H9 (cell line): ENCODE measurements at places on chromosomes 16 and 17. TPM values are rescaled to one million over a fixed set of nuclear protein-coding genes. Genes with fewer than 3 reads are reported as not detected.

PLA2G10 gene
- total RNA-seq, result 1.0 and 2.2 TPM in 2 replicates

SLC6A4 gene
- 0.02 and 0.44 TPM in 2 replicates for total RNA-seq

KCNJ18 gene
- total RNA-seq, result not detected in 2 replicates

CES5A gene
- total RNA-seq, result not detected in 2 replicates

ITGAE gene
- 23.5 and 24.2 TPM in 2 replicates for total RNA-seq

EFNB3 gene
- total RNA-seq, result 11.3 and 11.4 TPM in 2 replicates

RAI1 gene
- 1.5 and 1.9 TPM in 2 replicates for total RNA-seq

NCBP3 gene
- total RNA-seq, result 43.0 and 45.7 TPM in 2 replicates

TNFSF13 gene
- total RNA-seq, result 0.94 and 1.4 TPM in 2 replicates

DNA sequence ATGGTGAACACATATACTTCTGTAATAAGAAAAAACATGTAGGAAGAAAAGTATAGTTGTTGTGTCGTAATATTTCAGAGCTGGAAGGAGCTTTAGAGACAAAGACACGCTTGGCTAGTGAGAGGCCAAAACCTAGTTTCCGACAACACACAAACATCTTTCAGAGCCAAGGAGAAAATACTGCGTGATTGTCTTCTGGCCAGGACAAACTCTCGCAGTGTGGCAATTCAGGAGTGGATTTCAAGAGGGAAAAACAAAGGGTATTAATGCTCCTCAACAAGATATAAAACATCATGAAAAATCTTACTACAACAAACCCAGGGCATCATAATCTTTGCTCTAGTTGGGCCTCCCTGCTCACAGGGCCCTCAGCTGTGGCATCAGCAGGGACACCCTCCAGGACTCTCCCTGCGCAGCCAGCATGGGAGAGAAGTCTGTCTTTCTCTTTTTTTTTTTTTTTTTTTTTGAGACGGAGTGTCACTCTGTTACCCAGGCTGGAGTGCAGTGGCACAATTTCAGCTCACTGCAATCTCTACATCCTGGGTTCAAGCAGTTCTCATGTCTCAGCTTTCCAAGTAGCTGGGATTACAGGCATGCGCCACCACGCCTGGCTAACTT lies 66.4 kb downstream of the CYB5B start:
- no peak for DNase-seq

GRCh38 chr16:25596194-25596593 lies 95.6 kb upstream of the HS3ST4 start:
- DNase-seq, result no peak

- no peak for DNase-seq
Measured at GRCh38 chr17:12773153-12773552, 16.1 kb upstream of the ARHGAP44 start.

- no peak for DNase-seq
Measured at GRCh38 chr16:77077256-77077922, 113.6 kb upstream of the MON1B start.

DNA sequence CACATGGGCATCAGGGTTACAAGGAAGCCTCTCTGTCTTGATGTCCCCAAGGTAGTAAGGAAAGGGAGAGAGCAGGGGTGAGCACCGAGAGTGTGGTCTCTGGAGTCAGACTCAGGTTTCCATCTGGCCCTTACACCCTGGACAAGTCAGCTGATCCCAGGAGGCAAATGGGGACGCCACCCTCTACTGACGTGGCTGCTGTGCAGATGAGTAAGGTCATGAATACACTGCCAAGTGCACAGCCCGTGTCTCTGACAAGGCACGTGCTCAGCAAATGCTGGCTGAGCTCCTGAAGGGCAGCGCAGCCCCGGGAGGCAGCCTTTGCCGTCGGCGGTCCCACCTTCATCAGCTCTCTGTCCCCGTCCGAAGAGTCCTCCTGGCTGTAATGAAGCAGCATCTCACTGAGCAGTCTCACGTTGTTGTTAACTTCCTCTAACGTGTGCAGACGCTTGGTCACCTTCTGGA lies 19.4 kb downstream of the GGA3 start:
- no peak for DNase-seq

DNA sequence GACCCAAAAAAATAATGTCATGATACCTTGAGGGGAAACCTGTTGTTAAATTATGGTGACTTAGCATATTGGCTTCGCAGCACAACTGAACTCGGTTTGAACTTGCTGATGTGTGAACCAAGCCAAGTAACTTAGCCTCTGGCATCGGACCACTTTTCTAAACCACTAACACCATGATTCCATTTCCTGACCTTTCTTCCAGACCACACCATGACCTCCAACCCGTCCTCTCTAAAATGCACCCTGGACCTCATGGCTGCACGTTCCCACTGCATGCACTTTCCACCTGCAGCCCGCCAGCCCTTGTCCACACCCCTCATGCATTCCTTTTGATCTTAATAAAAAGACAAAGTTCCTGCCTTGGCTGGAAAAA lies 29.3 kb downstream of the DYNLRB2 start:
- DNase-seq, result no peak

DNA sequence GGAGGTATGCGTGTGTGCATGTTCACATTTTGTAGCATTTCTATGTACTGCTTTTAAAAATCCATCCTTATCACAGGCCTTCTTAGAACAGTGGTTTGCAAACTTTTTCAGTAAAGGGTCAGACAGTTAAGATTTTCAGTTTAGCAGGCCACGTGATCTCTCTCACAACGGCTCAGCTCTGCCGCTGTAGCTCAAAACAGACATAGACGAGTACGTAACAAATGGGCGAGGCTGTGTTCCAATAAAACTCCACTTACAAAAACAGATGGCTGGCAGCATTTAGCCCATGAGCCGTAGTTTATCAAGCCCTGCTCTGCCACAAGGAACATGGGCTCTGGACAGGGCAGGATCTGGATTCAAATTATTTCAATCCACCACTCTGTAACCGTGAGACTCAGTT lies 141.8 kb downstream of the XYLT1 start:
- DNase-seq, result no peak

GRCh38 chr16:229731-230281 lies 557 bp upstream of the LUC7L start:
- no peak for DNase-seq

GRCh38 chr16:21226749-21227148 lies 6.8 kb upstream of the ANKS4B start:
- no peak for DNase-seq

- DNase-seq, result no peak
Measured at GRCh38 chr16:85045077-85045476, 17.5 kb downstream of the KIAA0513 start.

DNA sequence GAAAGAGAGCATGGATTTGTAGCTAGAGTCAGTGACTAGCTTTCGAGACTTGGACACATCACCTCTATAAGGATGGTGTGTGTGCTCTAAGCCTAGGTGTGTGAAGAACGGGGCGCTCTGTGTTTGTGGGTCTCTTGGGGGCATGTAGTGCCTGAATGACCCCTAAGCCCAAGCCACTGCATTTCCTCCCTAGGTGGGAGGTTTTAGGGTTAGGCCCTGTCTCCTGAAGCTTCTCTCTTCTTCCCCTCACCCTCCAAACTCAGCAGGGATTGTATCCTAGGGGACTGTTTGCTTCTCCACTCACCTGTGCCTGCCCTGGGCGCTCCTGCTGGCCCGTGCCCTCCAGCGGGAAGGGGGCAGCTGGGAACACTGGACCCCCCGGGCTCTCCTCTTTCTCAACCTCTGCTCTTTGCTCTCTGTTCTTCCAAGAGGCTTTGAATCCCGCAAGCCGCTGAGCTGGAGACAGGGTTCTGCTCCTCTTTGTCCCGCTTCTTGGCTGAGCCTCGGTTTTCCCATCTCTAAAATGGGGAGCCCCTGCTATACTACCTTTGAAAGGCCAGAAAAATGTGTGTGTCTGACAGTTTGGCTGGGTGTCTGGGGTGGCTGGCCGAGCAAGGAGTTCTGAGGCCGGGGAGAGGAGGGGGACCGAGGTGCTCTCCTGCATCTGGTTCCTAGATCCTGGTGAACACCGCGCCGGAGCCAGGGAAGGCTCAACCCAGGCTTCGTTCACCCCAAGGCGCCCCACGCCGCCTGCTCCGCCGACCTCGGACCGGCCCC lies 810 bp downstream of the CYGB start:
- DNase-seq, result no peak

DNA sequence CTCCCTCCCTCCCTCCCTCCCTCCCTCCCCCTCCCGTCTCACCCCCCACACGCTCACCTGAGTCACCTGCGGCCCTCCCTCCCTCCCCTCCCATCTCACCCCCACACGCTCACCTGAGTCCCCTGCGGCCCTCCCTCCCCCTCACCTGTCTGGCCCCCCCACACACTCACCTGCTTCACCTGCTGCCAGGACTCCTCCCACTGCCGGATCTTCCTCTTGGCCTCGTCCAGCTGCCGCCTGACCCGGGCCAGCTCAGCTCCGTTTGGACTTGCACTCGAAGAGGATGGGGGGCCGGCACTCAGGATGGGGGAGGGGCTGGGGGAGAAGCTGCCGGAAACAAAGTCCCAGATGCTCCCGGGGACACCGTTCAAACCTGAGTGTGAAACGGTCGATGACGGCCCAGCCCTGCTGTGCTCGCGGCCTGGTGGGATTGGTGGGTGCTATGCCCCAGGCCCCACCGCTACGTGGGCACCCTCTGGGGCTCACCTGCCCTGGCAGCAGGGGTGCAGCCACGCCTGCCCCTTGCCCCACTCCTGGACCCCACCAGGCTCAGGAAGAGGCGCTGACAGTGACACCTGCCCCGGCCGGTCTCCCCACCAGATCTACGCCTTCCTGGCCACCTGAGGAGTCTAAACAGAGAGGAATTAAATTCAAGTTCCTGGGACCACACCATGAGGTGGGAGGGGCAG lies 15.9 kb downstream of the GNPTG start:
- DNase-seq, result no peak

GRCh38 chr17:29857823-29858222 lies 72.2 kb downstream of the SSH2 start:
- DNase-seq, result no peak

GRCh38 chr16:29804455-29805231 lies 1.7 kb upstream of the MAZ start:
- no peak for DNase-seq

- DNase-seq, result no peak
Measured at GRCh38 chr16:642189-643049, 791 bp downstream of the MCRIP2 start.

DNA sequence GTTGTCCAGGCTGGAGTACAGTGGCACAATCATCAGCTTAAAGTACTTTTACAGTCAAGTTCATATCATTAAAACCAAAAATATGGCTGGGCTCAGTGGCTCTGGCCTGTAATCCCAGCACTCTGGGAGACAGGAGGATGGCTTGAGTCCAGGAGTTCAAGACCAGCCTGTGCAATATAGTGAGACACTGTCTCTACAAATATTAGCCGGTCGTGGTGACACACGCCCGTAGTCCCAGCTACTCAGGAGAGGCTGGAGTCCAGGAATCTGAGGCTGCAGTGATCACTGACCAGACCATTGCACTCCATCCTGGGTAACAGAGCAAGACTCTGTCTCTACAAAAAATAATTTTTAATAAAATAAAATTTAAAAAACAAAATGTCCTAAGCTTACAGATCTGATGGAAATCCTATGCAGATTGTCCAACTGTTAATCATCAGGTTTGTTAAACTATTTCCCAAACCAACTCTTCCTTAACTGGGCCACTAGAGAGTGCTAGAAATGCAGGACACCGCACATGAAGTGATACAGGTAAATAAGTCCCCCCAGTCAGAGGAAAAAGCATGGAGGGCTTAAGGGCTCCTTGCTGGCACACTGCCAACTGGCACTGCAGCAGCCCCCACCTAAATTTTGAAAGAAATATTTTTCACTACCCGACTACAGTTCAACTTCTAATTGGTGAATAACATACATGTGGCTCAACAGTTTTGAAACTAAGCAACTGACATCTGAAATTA lies 2.8 kb downstream of the USP22 start:
- no peak for DNase-seq

DNA sequence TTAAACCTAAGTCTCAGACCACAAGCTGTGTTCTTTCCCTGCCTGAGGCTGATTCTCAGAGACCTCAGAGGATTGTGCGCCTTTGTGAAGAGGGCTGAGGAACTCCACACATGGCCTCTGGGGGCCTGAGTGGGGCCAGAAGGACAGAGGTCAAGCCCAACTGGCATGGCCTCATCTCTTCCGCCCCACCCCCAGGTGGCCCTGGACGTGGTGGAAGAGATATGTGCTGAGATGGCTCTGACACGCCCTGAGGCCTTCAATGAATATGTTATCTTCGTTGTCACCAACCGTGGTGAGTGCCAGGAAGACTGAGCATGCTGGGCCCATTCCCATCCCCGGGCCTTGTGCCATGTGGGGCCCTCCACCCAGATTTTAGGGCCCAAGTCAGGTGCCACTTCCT lies 20.1 kb upstream of the ALKBH5 start:
- DNase-seq, result no peak

DNA sequence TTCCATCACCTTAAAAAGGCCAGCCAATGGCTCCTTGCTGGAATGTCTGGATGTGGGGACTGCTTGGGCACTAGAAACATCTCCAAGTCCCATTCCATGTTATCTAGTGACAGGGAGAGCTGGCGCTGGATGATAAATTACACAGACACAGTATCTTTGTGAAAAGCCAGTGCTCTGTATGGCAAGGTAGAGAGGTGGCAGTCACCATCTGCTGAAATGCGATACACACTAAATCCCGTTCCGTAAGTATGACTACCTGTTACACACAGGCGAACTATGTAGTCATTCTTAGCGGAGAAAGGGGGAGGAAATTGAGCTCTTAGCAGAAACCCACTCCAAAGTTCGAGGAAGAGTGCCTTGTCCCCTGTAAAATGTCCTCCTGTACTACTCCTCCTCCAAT lies 81.0 kb upstream of the MYOCD start:
- DNase-seq, result no peak

GRCh38 chr16:71565812-71566700 lies 10.8 kb downstream of the TAT start:
- no peak for DNase-seq

GRCh38 chr17:13792314-13792713 lies 190.6 kb upstream of the HS3ST3A1 start:
- no peak for DNase-seq

- no peak for DNase-seq
Measured at GRCh38 chr16:76193906-76194615, 83.1 kb upstream of the CNTNAP4 start.

DNA sequence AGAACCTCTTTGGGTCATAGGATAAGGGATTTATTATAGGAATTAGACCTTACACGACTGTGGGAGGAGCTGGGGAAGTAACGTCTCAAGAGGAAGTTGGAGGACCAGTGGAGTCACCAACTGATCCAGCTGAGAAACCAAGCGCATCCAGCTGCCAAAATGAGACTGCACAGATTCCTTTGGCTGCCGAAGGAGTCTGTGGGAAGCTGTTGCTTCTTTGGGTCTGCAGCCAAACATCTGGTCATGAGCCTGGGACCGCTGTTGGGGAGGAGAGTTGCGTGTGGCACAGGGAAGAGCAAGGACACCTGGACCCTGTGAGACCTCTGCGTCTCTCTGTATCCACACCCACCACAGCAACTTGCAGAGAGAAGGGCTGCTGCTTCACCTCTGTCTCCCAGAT lies 2.4 kb upstream of the NACA2 start:
- no peak for DNase-seq

DNA sequence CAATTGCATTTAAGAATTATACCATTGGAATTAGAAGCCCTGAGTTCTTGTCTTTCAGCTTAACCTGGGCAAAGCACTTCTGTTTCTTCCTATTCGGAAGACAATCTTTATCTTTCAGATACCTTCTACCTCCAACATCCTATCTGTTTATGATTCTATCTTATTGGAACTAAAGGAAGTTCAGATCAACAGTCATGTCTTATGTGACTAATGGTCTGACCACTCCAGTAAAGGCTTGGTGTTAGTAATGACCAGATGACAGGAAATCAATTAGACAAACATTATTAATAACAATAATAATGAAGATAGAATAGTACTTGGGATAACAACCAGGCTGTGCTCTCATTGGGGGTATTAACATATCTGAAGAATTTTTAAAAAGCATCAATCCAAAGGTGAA lies 11.3 kb downstream of the HS3ST3A1 start:
- DNase-seq, result no peak
